ENCODE measurements at places on chromosomes 13 and 19.
A peak's percentile ranks its signal among the peaks of the same experiment; 100 is the strongest.

DNA sequence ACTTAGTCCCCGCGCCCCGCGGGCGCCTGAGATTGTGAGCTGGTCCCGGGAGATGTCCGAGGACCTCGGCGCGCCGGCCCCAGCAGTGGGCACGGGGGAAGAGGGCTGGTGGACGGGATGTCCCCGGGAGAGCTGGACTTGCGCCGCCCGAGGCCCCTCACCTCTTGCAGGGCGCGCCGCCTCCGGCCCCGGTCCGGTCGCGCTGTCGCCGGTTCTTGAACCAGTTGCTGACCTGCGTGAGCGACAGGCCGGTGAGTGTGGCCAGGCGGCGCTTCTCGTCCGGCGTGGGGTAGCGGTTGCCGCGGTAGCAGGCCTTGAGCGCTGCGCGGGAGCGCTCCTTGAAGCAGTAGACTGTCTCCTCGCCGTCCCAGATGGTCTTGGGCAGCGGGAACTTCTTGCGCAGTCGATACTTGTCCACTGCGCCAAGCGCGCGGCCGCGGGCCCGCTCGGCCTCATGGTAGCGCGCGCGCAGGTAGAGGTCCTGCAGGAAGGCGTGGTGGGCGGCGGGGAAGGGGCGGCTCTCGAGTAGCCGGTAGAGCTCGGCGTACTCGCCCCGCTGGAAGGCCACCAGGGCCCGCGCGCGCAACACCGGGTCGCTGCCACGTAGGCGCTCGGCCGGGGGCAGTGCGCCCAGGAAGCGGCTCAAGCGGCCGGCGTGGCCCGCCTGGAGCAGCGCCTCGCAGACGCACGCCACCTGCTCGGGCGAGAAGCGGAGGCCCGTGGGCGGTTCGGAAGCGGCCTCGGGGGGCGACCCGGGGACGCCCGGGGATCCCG, 984 bp downstream of the SIX5 start:
- peak; percentile 13 for DNase-seq

DNA sequence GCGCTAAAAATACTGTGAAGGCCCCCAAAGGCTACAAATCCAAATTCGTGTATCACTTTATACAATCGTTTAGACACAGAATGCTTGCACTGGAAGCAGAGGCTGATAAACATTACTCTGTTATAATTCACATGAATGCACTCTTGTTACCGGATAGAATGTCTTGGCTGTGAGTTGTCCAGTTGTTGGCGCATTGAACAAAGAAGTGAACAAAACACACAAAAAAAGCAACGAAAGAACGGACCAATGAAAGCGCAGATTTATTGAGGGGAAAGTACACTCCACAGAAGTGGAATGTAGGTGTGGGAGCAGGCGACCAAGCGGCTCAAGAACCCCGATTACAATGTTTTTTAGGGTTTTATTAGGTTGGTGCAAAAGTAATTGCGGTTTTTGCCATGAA, 529 bp upstream of the ZNF418 start:
- no peak for DNase-seq

GRCh38 chr13:113904411-113904810, 40.5 kb upstream of the GAS6 start:
- DNase-seq = peak; percentile 6

DNA sequence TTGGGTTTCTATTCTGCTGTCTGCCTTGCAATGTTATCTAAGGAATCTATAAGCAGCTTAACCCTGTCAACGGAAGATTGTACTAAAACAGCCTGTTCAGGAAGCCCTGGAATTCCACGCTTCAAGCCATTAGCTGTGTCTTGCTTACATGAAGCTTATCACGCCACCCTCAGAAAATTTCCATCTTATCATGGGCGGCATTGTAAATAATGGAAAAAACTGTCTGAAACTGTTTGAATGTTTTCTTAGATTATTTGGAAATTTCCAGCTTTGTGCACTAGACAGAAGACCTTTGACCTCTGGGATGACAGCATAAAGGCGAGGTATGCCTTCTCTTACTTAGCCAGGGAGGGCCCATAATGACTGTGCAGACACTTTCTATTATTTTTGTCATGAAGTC, 319.7 kb downstream of the KCNRG start:
- DNase-seq = no peak

GRCh38 chr19:35462476-35462953, 14.5 kb downstream of the FFAR2 start:
- no peak for DNase-seq

DNA sequence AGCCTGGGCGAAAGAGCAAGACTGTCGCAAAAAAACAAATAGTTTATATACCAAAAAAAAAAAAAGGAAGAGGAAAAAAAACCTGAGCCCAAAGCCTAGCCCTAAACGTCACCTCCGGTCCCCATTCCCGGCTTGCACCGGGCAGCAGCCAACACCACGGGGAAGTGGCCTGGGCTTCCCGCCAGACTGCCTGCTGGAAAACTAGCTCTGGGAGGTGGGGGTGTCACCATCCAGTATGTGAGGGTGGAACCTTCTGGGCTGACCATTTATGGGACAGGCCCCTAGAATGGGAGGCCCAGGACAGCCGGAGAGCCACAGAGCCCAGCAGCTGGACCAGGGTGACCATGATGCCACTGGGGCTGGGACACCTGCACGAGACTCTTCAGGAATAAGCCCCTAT, 37.3 kb downstream of the IL12RB1 start:
- no peak for DNase-seq

DNA sequence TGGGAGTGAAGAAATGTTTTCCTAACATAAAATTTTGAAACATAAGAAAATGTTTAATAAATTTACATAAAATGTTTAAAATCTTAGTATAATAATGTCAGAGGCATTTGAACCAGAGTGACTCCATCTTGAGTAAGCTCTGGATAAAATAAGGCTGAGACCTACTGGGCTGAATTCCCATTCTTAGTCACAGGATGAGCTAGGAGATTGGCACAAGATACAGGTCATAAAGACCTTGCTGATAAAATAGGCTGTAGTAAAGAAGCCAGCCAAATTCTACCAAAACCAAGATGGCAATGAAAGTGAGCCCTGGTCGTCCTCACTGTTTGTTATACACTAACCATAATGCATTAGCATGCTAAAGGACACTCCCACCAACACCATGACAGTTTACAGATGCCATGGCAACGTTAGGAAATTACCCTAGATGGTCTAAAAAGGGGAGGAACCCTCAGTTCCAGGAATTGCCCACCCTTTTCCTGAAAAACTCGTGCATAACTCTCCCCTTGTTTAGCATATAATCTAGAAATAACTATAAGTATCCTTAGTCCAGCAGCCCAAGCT, 1184.0 kb downstream of the UQCRFS1 start:
- DNase-seq = no peak

DNA sequence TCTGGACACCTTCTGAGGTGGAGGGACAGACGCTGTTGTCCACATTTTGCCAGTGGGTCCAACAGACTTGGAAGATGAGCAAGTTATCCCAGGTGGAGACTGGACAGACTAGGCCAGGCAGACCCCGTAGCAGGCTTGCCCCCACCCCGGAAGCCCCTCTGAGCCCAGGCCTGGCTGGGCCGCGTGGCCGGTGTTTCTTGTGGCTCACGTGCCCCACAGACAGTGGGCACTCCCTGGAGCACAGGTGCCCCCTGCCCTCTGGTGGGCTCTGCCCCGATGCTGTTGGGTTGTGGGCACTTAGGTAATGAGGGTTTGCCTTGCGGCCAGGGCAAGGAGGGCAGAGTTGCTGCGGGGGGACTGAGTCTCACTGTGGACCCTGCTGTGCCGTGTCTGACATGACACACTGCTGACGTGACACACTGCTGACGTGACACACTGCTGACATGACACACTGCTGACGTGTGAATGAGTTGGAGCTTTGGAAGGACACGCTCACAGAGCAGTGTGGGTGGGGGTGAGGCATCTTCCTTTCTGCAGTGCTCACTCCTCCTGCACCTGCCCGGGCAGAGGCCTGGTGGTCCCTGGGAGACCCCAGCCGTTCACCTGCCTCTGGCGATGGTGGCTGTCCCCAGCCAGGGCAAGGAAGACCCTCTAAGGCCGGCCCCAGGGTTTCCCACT, 25.1 kb downstream of the DOT1L start:
- DNase-seq = no peak

GRCh38 chr19:50877338-50877737, 4.1 kb downstream of the KLK2 start:
- peak; percentile 40 for DNase-seq

GRCh38 chr13:39485314-39485700, 117.7 kb downstream of the LHFPL6 start:
- no peak for DNase-seq

DNA sequence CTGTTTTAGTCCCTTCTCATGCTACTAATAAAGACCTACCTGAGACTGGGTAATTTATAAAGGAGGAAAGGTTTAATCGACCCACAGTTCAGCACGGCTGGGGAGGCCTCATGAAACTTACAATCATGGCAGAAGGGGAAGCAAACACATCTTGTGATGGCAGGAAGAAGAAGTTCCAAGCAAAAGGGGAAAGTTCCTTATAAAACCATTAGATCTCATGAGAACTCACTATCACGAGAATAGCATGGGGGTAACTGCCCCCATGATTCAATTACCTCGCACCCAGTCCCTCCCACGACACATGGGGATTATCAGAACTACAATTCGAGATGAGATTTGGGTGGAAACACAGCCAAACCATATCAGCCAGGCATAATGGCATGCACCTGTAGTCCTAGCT, 13.0 kb upstream of the STRN4 start:
- no peak for DNase-seq

DNA sequence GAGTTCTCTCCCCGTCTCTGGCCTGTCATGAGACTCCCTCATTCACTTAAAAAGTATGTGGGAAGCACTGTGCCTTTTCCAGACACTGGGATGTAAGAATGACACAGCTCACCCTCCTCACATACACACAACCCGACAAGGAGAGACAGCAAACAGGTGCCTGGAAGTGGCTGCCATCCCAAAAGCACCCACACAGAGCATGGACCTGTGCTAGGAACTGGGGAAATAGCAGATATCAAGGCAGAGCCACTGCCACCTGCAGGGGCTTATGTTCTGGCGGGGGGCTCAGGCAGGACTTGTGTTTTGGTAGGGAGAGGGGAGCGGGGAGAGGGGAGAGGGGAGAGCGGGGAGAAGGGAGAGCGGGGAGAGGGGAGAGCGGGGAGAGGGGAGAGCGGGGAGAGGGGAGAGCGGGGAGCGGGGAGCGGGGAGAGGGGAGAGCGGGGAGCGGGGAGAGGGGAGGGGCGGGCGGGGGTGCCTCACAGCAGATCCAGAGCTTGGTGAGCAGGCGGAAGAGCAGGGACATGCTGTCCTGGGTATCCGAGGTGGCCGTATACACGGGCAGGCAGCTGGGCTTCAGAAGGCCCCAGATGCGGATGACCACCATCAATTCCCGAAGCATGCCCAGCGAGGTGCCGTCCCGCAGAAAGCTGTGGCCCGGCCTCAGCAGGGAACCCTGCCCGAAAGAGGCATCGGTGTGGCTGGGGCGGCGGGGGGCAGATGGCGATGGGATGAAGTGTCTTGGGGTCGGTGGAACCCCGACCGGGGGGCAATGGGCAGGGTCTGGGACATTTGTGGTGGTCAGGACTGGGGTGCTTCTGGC, 12.2 kb downstream of the CFD start:
- DNase-seq = no peak

DNA sequence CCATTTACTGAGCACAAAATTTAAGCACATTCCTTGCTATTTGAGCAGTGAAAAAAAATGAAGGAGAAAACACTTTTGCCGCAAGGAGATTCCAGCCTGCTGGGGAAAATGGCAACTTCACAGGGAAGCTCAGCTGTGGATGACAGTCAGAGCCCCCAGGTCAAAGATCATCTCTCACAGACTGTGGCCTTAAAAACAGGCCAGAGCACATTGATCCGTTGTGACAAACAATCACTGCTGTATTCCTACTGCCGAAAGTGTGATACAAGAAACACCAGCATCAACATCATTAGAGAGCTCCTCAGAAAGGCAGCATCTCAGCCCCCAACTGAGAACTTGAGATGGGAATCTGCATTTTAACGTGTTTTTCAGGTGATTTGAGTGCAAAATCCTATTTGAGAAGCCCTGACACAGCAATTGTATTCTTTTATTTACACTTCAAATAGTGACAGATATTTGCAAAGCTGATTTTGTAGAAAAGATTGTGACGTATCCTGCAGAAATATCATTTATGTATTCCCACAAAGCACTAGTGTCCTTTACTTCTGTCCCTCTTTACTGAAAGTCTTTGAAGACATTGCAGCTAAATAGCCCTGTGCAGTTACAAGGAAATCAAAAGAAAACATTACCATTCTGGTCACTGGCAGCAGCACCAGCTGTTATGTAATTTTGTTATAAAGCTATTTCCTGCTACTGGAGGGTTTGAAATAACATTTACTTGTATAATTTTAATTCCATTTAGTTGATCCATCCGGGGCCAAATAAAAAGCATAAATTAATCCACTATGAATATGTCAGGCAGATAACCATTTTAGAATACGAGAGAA, 652.0 kb downstream of the LIG4 start:
- no peak for DNase-seq

DNA sequence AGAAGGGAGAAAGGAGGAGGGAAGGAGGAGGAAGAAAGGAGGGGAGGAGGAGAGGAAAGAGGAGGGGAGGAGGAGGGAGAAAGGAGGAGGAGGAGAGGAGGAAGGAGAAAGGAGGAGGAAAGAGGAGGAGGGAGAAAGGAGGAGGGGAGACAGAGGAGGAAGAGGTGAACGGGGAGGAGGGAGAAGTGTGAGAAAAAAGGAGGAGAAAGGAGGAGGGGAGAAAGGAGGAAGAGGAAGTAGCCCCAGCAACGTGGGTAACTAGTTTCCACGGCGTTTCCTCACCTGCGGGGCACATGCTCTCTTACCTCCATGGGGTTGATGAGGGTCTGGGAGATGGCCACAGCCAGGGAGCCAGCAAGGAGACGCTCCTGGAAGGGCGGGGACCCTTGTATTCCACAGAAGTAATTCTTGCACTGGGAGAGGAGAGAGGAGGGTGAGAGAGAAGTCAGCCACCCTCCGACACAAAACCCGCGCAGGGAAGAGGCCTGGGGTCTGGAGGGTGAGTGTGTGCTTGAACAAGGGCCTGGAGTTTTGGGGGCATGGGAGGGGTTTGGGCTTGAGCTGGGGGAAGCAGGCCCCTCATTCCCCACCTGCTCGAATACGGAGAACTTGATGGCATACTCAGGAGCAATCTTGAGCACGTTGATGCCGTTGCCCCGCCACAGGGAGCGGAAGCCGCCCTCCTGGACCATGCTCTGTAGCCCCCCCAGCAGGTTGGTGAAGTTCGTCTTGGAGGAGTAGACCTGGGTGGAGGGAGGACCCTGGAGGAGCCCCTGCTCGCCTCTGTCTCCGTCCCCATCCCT, 3.9 kb downstream of the SLC25A41 start:
- DNase-seq = no peak

DNA sequence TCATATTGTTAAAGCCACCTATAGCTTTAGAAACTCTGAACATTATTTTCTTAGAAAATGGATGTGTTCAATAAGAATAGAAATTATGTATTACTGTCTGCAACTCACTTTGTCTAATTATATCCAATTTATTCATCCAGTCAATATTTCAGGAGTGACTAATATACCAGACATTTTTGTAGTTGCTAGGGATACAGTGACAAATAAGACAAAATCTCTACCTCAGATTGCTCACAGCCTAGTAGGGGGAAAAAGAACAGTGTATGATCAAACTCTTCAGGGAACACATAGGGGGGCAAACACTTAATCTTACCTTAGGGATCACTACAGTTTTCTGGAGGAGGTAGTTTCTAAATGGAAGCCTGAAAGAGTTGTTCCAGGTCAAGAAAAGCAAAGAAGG, 8.6 kb downstream of the BRCA2 start:
- no peak for DNase-seq

- no peak for DNase-seq
Measured at GRCh38 chr13:34900288-34900739, 41.8 kb upstream of the NBEA start.

GRCh38 chr13:100506154-100506553, 82.4 kb downstream of the GGACT start:
- DNase-seq = no peak

- no peak for DNase-seq
Measured at GRCh38 chr13:21219036-21219381, 42.6 kb downstream of the MRPL57 start.

Measured in NCI-H345 (cell line).